ENCODE measurements at places on chromosomes 16 and 17.

GRCh38 chr16:14284930-14285512 lies 213.9 kb downstream of the MRTFB start:
- no peak for DNase-seq

- DNase-seq, result no peak
Observed at GRCh38 chr17:339193-340061, 13.2 kb downstream of the RPH3AL start.

- no peak for DNase-seq
Observed at GRCh38 chr17:56665864-56666263, 72.4 kb downstream of the NOG start.

GRCh38 chr16:21684199-21684598 lies 20.4 kb downstream of the OTOA start:
- DNase-seq, result no peak

- no peak for DNase-seq
Observed at GRCh38 chr17:28395426-28395825, 10.6 kb downstream of the SLC46A1 start.

- DNase-seq, result no peak
Observed at GRCh38 chr17:40828454-40829044, 6.1 kb upstream of the KRT10 start.

Measured in stimulated activated CD8-positive, alpha-beta memory T cell treated with anti-CD3 and anti-CD28 coated beads, Interleukin-12 subunit alpha, Interleukin-12 subunit beta, amount 100 ng/mL, for 1 hour (primary cell).